IPS-NIHi11 (cell line): ENCODE measurements at places on chromosomes 4 and X.

GRCh38 chr4:40524366-40525041, 105.2 kb downstream of the RBM47 start:
- no peak for DNase-seq

DNA sequence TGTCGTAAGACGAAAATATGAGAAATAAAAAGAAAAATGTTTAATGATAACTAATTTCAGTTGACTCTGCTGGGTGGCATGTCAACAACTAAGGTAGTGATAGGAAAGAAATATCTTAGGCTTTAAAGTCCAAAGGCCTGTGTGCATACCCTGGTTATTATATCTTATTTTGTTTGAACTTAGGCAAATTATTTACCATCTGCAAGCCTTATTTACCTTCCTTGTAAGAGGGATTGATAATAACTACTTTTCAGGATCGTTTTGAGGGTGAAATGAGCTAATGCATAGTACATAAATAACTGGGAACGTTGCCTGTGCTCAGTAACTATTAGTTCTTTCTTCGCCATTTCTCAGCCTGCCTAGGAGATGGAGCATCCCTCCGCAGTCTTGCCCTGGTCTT, 41.6 kb upstream of the TAB3 start:
- DNase-seq: no peak

GRCh38 chrX:94576367-94577004, 902.5 kb downstream of the FAM133A start:
- no peak for DNase-seq

DNA sequence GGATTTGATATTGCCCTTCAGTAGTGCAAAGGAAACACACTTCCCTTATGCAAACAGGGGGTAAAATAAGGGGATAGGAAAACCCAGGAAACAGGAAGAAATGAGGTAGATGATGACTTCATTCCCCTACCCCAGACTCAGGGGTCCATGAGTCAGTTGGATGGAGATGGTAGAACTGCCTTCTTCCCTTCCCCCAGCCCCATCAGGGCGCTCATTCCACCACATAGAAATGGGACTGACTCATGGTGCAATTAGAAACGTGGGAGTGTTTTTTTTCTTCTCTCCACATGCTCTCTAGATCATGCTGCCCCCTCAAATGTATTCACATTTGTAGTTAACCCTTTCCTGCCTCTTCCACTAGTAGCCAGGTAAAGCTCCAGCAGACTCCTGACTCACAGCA, 23.1 kb upstream of the ARMCX2 start:
- DNase-seq: no peak

DNA sequence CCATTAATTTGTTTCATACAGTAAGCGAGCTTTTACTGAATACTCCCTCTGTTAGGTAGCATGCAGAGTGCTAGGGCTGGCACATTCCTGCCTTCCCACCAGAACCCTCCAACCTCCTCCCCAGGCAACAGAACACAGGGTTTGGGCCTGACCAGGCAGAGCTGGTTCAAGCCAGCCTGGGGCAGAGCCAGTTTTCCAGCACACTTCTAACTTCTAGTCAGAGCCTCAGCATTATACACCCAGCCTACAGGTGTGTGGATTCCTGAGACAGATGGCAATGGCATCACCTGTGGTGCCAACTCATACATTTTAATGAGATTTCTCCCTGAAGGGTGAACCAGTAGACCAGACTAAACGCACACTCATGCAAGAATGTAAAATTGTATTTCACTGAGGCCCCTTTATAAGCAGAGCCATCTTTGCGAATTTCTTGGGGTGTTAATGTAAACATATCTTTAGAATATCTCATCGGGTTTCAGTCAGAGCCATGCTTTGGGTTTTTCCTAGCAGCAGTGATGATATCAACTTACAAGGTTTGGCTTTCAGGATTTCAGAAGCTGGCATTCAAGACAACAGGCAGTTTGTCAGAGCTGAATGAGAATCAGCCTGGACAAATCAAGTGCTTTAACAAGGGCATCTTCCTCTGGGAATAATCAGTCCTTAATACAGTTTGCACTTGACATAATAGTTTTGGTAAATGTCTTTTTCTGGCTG, 92.0 kb downstream of the GATB start:
- no peak for DNase-seq

DNA sequence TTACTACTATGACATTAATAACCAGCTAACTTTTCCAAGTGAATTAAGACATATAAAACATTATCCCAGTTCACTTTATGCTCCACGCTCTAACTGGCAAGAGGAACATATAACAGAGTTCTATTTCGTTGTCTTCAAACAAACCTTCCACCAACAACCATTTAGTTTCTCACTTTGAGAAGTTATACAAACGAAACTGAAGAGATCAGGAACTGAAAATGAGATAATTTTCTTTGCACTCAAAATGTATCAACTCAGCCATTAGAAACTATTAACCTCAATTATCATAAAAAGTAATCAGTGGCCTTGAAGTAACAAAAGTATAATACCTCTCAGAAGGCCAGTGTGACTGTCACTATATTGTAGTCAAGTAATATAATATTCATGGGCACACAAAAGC, 70.1 kb downstream of the CHM start:
- DNase-seq: no peak

DNA sequence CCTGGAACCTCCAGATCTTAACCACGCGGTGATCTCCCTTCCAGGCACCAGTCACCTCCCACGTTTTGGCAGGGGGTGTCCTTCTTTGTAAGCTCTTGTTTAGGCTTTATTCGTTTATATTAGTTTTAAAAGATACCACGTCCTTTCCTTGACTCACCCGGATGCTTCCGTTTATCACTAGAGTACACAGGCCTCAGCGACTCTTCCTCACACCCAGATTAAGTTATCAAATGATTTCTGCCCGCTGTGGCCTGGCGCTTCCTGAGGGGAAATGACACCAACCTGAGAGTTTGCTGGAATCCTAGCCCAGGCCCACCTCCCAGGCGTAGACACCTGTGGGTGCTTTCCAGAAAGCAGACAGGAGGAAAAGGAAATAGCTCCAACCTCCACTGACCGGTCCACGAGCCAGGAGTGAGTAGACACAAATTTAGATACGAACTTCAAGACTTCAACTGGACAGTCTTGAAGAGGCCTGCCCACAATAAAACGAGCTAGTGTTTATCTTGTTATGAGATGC, 756 bp upstream of the ADAMTS3 start:
- no peak for DNase-seq

- DNase-seq: no peak
Measured at GRCh38 chrX:39642071-39642470, 455.7 kb downstream of the BCOR start.
